ENCODE measurements at places on chromosomes 7 and 10. TPM values are rescaled to one million over a fixed set of nuclear protein-coding genes. Genes with fewer than 3 reads are reported as not detected.

SHH gene
- not detected for total RNA-seq

CDHR1 gene
- under 0.01 TPM for total RNA-seq

TEX47 gene
- total RNA-seq: not detected

PLXNA4 gene
- 29.5 TPM for total RNA-seq

VWA2 gene
- not detected for total RNA-seq
